Stimulated activated CD4-positive, alpha-beta T cell treated with anti-CD3 and anti-CD28 coated beads, Interleukin-1b, Interleukin-23, amount 100 ng/mL, for 1 hour (primary cell): ENCODE measurements at places on chromosomes 1 and 21.

GRCh38 chr1:236163463-236164153 lies 21.3 kb downstream of the GPR137B start:
- DNase-seq, result no peak

GRCh38 chr1:85427331-85427730 lies 37.6 kb downstream of the DDAH1 start:
- DNase-seq, result no peak

- no peak for DNase-seq
Measured at GRCh38 chr1:23592209-23592892, 33.0 kb upstream of the ID3 start.

DNA sequence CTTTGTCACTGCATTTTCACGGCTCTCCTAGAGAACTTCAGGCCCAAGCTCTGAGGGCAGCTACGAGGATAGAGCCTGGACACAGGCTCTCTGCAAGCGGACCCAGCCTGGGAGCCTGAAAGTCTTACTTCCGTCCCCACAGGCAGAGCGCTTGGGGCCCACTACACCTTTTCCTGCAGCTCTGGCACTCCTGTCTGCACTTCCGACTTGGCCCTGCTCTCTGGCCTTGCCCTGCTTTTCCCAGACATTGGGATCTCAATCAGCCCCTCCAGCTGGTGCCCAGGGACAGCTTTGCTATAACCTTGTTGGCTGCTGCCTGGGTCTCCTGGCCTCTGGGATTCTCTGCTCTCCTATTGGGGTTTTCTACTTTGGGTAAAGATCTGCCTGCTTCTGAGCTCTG lies 27.6 kb downstream of the WNT4 start:
- no peak for DNase-seq

GRCh38 chr1:154743526-154744036 lies 126.5 kb downstream of the KCNN3 start:
- DNase-seq, result no peak

- no peak for DNase-seq
Measured at GRCh38 chr1:15101801-15102200, 51.7 kb upstream of the TMEM51 start.
